Muscle of leg (tissue), 16 donors: ENCODE measurements at places on chromosomes 12 and 14. TPM values are rescaled to one million over a fixed set of nuclear protein-coding genes. Genes with fewer than 3 reads are reported as not detected.

The IRAK4 gene
- total RNA-seq: 8.1 TPM

The SMAGP gene
- total RNA-seq: 3.4 TPM

The VCPKMT gene
- 7.1 TPM for total RNA-seq

The SLC6A15 gene
- total RNA-seq: 0.98 TPM

The IL31 gene
- not detected for total RNA-seq

The TMEM132C gene
- 0.89 TPM for total RNA-seq

The FOXM1 gene
- 6.5 TPM for total RNA-seq

The TAS2R43 gene
- total RNA-seq: 2.2 TPM

The GDF3 gene
- total RNA-seq: not detected

The FSCB gene
- total RNA-seq: 0.04 TPM

The KRT6C gene
- total RNA-seq: not detected

The DNAJC22 gene
- total RNA-seq: 0.04 TPM

The KRT81 gene
- 0.04 TPM for total RNA-seq

The AKAP6 gene
- total RNA-seq: 87.1 TPM

The ADAMTS20 gene
- 0.09 TPM for total RNA-seq

The RTN1 gene
- 1.2 TPM for total RNA-seq

The KRT73 gene
- total RNA-seq: 0.09 TPM

The DTX3 gene
- 20.5 TPM for total RNA-seq

The NKX2-8 gene
- not detected for total RNA-seq

The COL2A1 gene
- 88.7 TPM for total RNA-seq

The NUAK1 gene
- 8.0 TPM for total RNA-seq

The SLC8A3 gene
- 5.5 TPM for total RNA-seq

The CRACR2A gene
- total RNA-seq: 1.3 TPM

The KLHL33 gene
- 1.1 TPM for total RNA-seq

The RHOF gene
- 3.3 TPM for total RNA-seq

The PARP11 gene
- 5.8 TPM for total RNA-seq

The MNAT1 gene
- total RNA-seq: 102 TPM

The TAMALIN gene
- total RNA-seq: 17.1 TPM

The ANO2 gene
- total RNA-seq: 3.4 TPM

The FOXG1 gene
- under 0.01 TPM for total RNA-seq

The DDN gene
- 19.2 TPM for total RNA-seq

The ITGB7 gene
- total RNA-seq: 0.80 TPM

The APOF gene
- not detected for total RNA-seq

The PTPRR gene
- 2.0 TPM for total RNA-seq

The SYNDIG1L gene
- 0.04 TPM for total RNA-seq

The ATP2A2 gene
- total RNA-seq: 312 TPM

The SERPINA12 gene
- not detected for total RNA-seq

The NANOG gene
- total RNA-seq: 0.04 TPM

The EML1 gene
- 39.6 TPM for total RNA-seq

The OR4K17 gene
- not detected for total RNA-seq

The PPP1R1A gene
- 17.6 TPM for total RNA-seq
